Activated T-helper 17 cell treated with anti-CD3 and anti-CD28 coated beads, Interleukin-2, amount 50 U/mL, for 72 hours (primary cell): ENCODE measurements at places on chromosomes 5 and 9. TPM values are rescaled to one million over a fixed set of nuclear protein-coding genes. Genes with fewer than 3 reads are reported as not detected.

GRCh38 chr5:103456476-103456875 lies 106.1 kb downstream of the NUDT12 start:
- no peak for ATAC-seq

DNA sequence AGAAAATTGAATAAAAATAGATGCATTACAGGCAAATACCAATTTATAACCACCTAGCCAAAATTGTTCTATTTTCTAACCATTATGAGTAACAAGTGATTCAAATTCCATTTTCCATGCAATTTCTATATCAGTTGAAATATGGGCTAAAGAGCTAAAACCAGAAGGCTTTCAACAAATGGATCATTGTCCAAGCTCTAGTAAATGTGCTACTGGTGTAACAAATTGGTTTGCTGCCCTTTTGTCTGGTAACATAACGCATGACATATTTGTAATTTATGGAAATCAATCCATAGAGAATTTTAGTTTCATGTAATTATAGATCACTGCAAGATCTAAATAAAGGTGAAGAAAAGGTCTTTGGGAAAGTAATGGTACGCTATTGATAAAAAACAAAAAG lies 708.0 kb upstream of the GRAMD2B start:
- ATAC-seq, result no peak

DNA sequence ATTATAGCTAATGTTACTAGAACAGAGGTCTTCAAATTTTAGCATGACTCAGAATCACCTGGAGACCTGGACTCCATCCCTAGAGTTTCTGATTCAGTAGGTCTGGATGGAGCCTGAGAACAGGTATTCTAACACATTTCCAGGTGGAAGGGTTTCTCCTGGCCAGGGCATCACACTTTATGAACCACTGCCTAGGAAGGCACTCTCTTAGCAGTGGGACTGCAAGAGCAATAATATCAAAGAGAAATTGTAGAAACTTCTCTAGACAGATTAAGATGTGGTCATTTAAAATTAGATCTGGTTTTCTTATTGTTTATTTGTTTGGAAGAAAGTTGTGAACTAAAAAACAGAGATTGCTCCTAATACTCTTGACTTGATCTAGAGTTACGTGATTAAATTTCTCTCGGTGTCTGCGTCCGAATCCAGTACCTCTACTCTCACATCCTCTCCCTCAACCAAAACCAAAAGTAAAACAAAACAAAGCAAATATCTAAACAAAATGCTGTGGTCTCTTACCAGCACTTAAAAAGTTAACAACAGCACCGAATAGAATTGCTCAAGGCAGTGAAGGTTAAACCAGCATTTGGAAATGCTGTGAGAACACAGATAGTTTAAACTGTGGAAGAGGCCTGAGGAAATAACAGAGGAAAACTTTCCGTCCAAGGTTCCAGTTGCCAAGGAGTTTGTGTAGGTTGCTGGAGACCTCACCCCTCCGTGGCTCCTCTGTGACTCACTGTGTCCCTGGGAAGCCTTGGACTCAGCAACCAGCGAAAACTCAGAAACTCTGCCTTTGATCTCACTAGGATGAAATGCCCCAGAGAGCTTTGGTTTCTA lies 193.4 kb downstream of the ARRDC3 start:
- ATAC-seq, result no peak

- no peak for ATAC-seq
Measured at GRCh38 chr5:76765249-76765648, 49.3 kb downstream of the F2R start.

- no peak for ATAC-seq
Measured at GRCh38 chr5:76716456-76717157, 681 bp downstream of the F2R start.

DNA sequence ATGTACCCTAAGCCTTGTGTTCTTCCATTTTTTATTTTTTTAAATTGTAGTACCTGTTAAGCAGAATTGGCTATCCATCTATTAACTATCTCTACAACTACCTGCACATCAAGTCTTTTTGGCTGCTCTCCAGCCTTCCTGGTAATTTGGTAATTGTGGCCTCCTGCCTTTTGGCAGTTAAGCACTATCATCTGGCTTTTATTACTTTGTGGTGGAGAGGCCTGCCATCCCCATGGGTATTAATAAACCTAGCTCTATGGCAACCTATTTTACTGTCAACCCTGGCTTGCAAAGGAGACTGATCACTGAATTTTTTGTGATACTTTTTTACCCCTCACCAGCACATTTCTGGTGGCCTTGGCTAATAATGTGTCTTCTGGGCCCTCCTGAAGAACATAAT lies 20.5 kb downstream of the SELENOP start:
- ATAC-seq, result no peak

DNA sequence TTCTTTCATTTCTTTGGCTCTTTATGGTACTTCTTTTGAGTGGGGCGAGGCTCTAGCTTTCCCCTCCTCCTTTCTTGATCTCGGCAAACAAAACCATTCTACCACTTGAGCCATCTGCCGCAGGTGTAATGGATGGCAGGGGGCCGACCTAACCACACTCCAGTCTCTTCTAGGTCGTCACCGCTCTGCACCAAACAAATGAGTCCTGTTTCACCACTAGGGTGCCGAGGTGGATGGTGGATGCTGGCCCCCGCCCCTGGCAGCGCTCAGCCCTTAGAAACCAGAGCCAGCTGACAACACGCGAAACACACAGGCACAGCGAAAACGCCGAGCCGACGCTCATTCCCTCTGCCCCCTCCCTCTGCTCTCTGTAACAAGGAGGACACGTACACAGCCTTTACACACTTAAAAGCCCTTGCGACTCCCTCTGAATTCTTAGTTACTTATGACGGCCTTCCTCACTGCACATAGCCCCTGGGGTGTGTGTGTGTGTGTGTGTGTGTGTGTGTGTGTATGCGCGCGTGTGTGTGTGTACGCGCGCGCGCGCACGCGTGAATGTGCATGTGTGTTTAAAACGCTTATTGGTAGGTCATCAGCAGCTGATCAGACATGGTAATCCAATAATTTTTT lies 199.4 kb downstream of the MEF2C start:
- ATAC-seq, result no peak

DNA sequence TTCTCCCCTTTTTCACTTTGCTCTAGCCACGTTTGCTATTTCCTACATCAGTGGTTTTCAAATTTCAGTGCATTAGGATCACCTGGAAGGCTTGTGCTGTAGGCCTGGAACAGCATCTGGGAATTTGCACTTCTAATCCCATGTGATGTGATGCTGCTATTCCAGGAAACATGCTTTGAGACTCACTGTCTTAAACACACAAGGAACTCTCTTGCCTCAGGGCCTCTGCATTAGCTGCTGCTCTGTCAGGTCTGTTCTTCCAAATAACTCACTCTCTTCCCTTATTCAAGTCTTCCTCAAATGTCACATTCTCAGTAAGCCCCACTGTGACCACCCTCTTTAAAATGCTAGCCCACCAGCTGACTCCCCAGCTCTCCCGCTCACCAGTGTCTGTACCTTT lies 204.0 kb downstream of the DNAH5 start:
- no peak for ATAC-seq

DNA sequence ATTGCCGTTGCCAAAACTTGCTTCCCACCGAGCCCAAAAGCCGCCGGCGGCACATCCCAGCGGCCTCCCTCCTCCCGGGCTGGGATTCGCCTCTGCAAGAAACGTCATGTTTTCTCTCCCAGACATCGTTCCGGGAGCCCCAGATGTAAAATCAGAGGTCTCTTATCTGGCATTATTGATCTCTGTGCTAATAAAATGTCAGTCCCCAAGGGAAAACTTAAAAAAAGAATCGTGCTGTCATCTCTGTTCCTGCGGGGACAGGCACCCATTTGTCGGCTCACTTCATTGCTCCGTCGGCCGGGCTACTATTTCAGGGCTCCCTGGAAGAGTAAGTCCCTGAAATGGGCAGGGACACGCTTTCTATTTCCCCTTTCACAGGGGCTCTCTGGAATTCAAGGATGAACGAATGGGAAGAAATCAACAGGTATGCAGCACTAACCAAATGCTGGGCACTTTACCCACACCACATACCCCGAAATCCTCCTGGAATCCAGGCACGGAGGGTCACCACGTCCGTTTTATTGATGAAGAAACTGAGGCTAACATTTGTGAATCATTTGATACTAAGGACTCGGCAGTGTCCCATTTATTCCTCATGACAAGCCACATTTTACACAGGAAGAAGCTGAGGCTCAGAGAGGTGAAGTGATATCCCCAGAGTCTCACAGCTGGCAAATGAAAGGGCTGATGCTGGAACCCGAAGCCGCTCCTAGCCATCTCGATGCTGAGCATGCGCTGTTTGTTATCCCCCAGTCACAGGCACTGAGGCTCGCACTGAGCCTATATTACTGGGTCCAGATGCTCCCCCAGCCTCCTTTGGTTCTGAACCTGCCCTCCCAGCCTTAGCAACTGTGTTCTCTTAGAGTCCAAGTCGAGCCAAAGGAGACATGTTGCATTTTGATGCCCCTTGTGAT lies 35.7 kb upstream of the MSX2 start:
- no peak for ATAC-seq

DNA sequence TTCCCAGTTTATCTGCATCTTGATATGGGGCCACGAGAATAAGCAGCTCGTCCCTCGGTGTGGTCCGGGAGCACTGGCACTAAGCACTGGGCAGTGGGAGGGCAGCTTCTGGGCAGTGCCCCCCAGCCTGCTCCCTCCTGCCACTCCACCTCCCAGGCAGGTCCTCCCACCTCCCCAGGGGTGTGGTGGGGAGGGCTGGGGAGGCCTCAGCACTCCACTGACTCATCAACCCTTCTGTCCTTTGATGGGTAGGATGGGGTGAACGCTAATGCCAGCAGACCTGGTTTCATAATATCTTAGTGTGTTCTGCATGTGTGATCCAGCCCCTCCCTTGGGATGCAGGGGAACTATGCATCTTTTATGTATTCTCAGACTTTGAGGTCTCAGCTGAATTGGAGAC lies 62.2 kb upstream of the GNE start:
- ATAC-seq, result no peak

CBY3 gene
- total RNA-seq, result not detected

TRPM6 gene
- 0.19 TPM for total RNA-seq
